ENCODE measurements at places on chromosomes 6 and 20. TPM values are rescaled to one million over a fixed set of nuclear protein-coding genes. Genes with fewer than 3 reads are reported as not detected.

DNA sequence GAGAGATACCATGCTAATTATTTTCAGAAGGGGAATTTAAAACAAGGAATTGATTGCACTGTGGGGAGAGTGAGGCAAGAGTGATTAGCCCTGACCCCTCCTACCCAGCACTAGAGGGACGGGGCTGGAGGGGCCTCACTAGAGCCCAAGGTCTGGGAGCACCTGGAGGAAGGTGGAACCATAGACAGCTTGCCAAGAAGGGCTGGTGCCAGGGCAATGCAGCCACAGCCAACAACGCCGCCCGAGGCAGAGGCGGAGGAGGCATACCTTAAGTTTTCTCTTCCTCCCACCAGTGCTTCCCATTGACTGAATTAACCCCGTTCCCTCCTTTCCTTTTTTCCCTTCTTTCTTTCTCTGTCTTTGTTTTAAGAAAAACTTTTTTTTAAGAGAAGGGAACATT lies 40.0 kb downstream of the IYD start:
- DNase-seq = no peak

DNA sequence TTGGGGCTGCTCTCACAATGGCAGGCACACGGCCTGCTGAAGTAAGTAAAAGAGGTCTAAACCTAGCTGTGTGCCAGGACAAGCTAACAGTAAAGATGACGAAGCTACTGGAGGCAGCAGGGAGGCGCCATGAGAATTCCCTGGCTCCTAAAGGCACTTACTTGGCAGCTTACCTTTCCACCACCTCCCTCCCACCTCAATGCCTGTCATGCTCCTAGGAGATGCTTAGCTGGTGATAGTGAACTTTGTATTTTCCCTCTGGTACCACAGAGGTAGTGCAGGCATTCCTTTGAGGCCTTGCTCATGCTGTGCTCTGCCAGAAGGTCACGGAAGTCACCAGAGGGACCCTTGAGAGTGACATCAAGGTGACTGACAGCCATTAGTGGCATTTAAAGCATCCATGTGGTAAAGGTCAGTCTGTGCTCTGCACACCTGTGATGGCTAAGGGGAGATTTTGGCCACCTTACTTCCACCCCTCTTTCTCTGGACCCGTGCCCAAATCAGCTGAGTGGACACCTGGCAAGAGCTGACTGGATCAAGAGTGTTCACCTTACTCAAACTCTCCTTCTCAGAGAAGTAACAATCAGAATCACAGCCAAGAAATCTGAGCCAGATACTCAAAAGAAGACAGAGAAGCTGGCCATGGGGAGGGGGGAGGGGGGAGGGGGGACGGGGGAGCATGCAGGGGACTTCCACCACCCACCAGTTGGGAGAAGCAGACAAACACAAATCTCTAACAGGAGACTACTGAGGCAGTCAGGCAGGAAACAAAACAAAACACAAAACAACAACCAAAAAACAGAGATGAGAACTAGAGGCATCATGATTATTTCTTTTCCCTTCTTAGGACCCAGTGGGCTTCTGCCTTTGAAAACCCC lies 2.9 kb downstream of the FKBP1A start:
- DNase-seq = no peak

Gene SLC35A1
- total RNA-seq = 14.5 TPM

DNA sequence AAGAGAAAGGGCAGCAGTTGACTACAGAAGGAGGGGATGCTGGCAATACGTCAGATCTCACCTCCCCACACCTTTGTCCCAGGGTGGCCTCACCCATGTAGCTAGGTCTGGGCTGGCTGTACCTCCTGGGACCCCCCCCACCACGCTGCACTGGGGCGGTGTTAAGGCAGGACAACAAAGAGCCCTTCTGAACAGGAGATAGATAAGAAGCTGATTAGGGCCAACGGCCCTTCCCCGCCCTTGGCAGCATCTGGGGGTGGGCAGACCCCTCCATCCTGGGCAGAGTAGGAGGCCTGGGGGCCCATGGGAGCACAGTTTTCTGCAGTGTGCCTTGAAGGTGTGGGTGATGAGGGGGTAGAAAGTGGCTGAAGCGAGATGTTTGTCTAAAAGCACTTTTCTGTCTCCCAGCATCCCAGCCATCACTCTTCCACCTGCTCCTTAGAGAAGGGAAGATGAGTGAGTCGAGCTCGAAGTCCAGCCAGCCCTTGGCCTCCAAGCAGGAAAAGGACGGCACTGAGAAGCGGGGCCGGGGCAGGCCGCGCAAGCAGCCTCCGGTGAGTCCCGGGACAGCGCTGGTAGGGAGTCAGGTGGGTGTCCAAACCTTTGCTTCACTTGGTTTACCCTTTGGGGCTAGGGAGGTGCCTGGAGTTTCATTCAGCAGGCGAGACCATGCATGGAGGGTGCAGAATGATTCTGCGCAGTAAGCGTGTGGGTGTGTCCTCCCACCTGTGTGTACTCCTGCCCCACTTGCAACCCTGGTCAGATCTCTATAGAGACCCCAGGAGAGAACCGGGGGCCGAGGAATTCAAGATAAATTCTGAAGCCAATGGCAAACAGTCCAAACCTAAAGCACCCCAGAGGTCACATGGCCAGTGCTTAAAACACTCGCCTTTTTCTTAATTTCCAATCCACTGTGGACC lies 3.9 kb downstream of the HMGA1 start:
- DNase-seq = no peak

DNA sequence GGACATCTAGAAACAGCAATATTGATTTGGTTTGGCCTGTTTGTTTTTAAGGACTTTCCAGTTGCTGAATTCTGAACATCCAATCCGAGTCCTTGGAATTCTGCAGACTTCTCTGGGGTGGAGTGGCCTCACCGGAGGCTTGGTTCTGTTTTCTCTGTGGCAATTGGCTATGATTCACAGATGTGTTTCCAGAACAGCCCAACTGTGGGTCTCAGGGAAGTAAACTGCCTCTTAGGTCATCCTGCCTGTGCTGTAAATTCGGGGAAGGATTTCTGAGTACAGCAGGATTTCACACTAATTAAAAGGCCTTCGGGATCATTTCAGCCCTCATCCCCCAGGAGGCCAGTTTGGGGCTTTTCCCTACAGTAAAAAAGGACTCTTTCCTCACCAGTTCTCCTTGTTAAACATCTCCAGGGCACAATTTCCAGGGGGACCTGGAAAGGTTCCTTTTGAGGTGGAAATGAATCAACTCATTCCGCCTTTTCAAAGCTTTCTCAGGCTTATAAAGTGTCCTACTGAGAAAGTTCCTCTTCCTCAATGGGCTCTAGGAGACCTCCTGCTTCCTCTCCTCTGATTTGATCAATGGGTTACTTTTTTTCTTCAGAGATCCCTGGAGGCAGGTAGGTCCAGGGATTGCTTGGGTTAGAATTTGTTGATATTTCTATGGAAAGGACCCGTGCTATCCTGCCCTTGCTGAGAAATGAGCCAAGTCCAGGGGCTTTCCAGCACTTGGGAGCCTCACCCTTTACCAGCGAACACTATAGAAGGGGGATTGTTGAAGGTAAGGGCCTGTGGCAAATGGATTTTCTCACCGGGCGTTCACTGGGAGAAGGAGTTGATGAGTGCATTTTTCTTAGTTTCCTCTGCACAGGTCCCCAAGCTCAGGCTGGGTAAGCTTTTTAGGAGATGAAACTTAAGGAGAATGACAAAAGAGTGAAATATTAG lies 114.6 kb downstream of the CLIC5 start:
- DNase-seq = no peak

Gene PPP1R3G
- total RNA-seq = 0.22 TPM

DNA sequence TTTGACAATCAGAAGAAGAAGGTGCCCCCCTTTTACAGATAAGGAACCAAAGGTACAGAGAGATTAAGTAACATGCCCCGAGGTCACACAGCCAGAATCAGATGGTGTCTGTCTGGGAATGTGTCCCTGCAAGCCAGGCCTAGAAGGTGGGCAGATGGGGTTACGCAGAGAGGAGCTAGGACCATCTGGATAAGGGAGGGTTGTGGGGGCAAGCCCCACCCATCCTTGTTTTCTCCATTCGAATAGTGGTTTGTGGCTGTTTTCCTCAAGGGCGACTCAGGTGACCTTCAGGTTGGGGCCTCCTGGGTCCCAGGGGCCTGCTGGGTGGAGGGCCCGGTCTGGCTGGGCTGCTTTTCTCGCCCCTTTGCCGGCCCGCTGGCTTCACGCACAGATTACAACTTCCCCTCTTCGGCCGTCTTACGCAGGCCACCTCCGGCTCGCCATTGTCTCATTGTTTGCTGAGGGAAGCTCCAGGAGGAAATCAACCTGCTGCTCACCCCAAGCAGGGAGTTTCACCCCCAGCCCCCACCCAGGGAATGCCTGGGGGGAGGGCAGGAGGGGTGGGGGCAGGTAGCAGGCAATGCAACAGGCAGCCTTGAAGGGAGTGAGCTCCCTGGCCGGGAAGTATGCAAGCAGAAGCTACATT lies 30.8 kb upstream of the CSNK2A1 start:
- no peak for DNase-seq

DNA sequence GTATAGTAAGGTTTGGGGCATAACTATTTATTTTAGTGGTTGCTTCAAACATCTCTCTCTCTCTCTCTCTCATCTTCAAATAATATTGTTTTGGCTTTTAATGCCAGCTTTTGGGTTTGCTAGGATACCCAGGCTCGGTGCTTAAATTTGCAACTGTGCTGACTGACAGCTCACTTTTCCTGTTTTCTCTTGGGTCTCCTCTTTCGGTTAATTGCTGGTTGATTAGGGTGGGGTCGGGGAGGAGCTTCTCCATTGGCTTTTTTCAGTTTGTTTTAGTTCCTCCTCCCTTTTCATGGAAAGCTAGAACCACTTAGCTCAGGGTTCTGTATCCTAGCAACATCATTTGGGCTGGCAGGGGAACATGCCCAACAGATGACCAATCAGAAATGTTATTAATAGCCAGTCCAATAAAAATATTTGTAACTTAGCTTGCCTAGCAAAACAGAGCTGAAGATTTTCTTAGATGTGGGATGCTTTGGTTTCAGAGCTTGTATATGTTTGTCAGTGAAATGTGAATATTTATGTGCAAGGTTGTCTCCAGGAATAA lies 11.3 kb downstream of the TFAP2B start:
- DNase-seq = no peak

GRCh38 chr6:137155830-137156229 lies 17.6 kb downstream of the IL22RA2 start:
- DNase-seq = peak; percentile 68

Measured in A172 (cell line).